Glutamatergic neuron (in vitro differentiated cells): ENCODE measurements at places on chromosomes 11 and 22. TPM values are rescaled to one million over a fixed set of nuclear protein-coding genes. Genes with fewer than 3 reads are reported as not detected.

- DNase-seq: no peak
Observed at GRCh38 chr11:46422588-46422987, 31.0 kb upstream of the CHRM4 start.

Gene TMEM109
- total RNA-seq: 4.0 TPM

- DNase-seq: no peak
Observed at GRCh38 chr11:131924001-131924400, 553.6 kb downstream of the NTM start.

DNA sequence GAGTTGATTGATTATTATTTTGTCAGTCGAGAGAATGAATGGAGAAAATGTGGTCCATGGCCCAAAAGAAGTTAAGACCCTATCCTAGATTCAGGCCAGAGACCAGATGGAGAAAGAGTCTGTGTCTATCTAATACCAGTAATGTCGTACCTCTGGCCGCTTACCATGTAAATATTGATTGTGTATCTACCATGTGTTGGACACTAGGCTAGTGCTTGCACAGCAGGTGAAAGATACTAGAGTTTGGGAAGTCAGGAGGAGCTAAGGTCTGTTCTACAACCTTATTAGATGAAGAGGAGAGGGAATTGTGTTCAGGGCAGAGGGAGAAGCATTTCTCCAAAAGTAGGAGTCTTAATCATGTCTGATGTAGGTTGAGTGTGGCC is 31.8 kb downstream of the PIK3IP1 start:
- DNase-seq: no peak
